CD14-positive monocyte (primary cell): ENCODE measurements at places on chromosomes 7 and 10. TPM values are rescaled to one million over a fixed set of nuclear protein-coding genes. Genes with fewer than 3 reads are reported as not detected.
A peak's percentile ranks its signal among the peaks of the same experiment; 100 is the strongest.

- no peak for DNase-seq
Observed at GRCh38 chr10:50387007-50387731, 135.9 kb upstream of the ASAH2 start.

DNA sequence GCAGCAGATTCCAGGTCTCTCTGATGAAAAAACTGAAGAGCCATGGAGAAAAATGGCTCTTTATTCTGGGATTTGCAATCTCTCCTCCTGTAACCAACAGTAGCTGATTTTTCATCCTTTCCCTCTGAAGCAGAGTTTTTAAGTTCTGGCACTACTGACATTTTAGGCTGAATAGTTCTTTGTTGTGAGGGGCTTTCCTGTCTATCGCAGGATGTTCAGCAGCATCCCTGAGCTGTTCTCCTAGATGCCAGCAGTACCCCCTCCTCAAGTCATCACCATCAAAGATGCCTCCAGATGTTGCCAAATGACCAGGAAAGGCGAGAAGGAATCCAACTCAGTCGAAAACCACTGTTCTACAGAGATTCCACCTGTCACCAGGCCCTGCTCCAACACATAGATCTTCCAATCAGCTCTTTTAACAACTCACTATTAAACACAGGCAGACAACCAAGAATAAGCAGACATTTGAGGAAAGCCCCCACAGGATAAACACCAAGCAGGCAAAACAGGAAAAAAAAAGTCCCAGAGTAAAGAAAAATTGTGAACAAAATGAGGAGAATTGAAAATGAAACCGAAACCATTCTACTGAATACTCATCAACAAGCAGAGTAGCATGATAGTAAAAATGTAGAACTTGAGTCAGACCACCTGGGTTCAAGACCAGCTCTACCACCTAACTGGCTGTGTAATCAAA lies 124.8 kb downstream of the MPP7 start:
- peak; percentile 10 for DNase-seq

Gene TDRD1
- polyA plus RNA-seq = not detected in 2 replicates

Gene COL13A1
- not detected in 2 replicates for polyA plus RNA-seq

- DNase-seq = no peak
Observed at GRCh38 chr10:50419091-50419490, 167.8 kb upstream of the ASAH2 start.

- no peak for DNase-seq
Observed at GRCh38 chr10:25304606-25305005, 129.8 kb downstream of the GPR158 start.

DNA sequence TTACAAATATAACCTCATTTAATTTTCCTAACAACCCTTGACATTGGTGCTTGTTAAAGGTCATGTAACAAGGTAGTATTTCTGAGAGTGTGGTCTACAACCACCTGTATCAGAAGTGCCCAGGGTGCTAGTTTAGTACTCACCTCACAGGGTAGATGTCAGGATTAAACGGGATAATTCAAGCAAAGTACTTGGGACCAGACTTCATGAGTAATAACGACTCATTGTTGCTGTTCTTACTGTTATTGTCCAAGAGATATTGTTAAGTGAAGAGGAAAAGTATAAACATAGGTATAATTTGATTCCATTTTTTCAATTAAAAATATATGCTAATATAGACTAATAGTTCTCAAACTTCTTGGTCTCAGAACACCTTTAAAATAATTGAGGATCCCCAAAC lies 179.3 kb downstream of the WNT2 start:
- no peak for DNase-seq

- DNase-seq = no peak
Observed at GRCh38 chr7:4273566-4274230, 408.4 kb upstream of the FOXK1 start.

GRCh38 chr10:73788864-73789658 lies 3.7 kb downstream of the ZSWIM8 start:
- DNase-seq = no peak

DNA sequence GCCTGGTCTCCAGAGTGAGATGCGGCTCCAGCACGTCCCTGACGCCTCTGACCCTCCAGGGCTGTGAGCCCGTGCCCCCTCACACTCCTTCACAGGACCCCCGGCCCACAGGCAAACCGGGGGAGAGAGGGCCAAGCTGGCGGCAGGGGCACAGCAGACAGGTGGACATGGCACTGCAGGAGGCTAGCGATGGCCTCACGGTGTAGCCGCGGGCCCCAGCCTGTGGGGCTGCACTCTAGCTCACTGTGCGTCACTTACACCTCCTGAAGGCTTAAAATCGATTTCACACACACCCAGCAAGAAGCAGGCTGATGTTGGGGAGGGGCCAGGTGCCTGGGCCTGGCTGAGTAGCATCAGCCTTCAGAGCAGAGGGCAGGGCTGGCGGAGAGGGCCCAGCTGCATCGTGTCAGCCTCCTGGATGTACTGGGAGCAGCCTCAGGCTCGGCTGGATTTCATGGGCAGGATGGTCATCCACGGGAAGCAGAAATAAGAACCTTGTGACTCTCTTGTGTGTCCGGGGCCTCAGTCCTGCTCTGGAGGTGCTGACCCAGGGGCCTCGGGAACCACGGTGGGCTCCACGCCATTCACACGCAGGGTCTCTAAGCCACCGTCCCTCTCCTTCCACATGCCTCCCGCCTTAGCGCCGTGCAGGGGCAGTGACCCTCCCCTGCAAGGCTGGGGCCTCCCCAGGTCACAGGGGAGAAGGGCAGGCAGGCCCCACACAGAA lies 19.4 kb upstream of the KNDC1 start:
- no peak for DNase-seq

GRCh38 chr10:17905491-17905890 lies 46.2 kb upstream of the SLC39A12 start:
- no peak for DNase-seq

Gene SMKR1
- polyA plus RNA-seq = not detected
